ENCODE measurements at places on chromosomes 11 and 22. TPM values are rescaled to one million over a fixed set of nuclear protein-coding genes. Genes with fewer than 3 reads are reported as not detected.

GRCh38 chr11:56950510-56950909, 38.2 kb upstream of the OR5AK2 start:
- DNase-seq, result no peak

- no peak for DNase-seq
Observed at GRCh38 chr11:126318574-126319373, 14.9 kb downstream of the DCPS start.

DNA sequence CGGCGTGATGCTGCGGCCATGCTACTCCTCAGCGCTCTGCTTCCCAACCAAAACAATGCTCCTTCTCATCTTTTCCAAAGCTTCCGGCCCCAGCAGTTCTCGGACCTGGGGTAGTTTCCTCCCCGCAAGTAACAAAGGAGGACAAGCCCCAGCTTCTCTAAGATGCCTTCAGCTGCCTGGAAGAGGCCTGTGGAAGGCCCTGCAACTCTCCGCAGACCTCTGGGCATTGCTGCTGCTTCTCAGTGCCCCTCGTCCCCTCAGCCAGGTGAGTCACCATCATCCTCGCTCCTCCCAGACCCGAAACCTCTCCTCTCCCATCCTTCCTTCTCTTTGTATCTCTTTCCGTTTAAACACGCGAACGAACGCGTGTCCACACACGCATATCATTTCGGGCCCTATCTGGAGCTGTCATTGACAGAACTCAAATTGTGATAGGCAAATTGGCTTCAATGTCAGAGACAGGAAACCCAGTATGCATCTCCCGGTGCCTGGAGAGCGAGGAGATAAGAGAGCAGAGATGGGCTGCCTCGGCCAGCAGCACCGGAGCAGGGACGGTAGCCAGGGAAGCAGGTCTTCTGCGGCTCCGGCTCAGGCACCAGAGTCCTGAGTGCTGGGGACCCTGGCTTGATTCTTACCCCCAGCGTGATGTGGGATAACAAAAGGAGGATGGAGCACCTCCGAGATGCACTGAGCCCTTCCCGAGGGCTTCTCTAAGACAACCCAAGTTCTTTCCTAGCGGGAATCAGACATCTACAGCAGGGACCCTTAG, 22.0 kb upstream of the JAM3 start:
- DNase-seq, result no peak

DNA sequence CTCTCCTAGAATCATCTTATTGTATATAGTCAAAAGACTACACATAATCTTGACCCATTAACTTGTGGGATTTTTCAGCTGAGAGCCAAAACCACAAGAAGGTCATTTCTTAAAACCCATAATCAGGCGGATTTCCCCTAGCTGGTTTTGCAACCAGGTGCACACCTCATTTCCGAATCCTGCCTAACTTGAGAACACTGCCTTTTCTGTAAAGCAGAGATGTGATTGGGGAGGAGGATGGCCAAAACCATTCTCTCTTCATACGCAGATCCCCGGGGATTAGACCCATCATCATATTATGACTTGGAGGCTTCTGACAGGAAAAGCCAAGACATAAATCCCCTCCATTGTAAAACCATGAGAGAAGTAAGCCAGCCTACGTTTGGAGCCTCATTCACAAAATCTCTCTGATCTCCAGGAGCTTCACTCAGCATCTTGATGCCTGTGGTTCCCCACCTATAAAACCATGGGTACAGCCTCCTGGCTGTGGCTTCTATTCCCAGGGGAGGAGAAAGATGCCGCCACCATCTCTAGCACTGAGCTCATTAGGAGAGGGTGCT, 191.3 kb downstream of the KIF18A start:
- DNase-seq, result no peak

The C22orf31 gene
- 0.38 TPM for total RNA-seq

The CCDC116 gene
- total RNA-seq, result not detected

All from esophagus squamous epithelium (tissue), 5 donors.